Common myeloid progenitor, CD34-positive (primary cell): ENCODE measurements at places on chromosomes 7 and 10.

- no peak for DNase-seq
These were observed 81.9 kb downstream of the EGFR start for GRCh38 chr7:55100544-55101327.

DNA sequence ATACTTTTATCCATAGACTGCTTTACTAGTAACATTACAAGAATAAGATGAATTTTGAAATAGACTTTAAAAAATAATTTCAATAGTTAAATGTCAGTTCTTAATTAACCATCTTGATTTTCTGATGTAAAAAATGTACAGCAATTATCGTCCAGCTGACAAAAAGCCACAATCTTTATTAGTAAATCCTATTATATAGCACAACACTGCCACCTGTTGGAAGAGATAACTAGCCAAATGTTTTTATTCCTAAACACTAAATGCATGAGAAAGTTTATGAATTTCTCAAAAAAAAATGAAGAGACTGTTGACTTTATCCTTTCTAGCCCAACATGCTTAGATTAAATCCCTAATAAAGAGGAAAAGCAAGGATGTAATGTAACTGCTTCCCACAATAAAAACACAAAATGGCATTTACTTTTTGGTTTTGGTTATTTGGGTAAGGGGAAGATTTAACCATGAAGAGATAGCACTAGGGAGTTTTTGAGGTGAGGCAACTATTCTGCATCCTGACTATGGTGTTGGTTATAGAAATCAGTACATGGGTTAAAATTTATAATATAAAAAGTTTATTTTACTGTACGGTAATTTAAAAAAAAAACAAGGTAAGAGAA, 8.0 kb downstream of the COA1 start:
- DNase-seq = peak; percentile 78

DNA sequence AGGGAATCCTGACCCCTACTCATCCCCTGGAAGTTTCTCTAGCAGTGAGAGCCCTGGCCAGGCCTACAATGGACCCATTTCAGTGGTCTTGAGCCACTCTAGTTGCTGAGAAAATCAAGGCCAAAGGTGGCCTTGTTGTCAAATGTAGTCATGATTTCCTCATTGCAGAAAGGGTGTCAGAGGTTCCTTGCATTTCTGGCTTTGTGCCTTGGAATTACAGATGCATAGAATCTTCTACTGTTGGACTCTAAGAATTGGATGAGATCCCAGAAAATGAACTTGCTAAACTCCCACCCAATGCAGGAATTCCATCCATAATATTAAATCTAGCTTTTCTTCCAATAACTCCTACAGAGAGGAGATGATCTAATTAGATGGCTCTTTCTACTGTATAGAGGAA, 12.2 kb downstream of the CPA2 start:
- DNase-seq = no peak

DNA sequence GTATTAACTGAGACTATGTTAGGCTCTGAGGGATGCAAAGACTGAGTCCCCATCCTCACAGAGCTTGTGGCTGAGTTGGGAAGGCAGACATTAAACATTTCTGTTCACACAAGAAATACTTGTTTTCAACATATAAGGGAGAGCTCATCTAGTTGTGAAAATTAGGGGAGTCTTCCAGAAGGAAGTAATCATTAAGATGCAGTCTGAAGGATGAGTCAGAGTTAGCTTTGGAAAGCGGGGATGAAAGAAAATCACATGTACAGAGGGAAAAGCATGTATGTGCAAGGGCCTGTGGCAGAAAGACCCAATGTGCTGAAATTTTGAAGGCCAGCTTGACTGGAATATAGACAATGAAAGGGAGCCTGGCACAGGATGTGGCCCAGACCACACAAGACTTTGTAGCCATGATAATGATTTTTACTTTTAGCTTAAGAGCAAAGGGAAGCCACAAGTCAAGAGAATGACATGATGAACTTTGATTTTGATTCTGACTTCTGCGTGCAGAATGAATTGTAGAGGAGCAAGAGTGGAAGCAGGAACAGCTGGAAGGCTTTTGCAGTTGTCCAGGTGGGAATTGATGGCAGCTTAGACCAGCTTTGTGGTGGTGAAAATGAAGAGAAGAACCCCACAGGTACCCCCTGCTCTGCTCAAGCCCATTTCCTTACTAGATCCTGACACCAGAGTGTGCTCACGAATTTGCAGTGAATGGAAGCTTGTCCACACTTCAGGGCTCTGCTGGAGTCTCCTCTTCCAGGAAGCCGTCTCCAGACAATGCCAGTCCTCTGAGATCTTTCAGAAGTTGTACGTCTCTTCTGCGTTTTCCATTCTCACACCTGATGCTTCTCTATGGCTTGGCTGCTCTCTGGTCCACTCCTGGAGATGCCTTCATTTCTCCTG, 115.6 kb downstream of the ATXN7L1 start:
- DNase-seq = peak; percentile 14

DNA sequence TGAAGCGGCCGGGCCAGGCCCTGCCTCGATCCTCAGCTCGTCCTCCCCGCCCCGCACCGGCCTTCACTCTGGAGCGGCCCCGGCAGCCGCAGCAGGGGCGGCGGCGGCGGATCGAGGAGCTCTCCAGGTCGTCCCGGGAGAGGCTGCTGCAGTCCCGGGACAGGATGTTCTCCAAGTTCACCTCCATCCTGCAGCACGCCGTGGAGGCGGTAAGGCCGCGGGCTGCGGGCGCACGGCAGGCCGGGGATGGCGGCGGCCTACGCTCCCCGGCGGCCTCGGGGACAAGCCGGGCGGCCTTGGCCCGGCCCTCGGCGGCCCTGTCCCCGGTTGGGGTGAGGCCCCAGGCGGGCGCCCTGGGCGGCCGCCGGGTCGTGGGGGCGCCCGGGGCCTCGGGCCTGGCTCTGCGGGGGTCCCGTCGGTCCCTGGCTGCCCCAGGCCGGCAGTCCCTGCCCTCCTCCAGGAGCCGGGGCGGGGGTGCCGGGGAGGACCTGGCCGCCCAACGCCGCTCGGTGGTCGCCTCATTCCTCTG, 399 bp downstream of the FHIP2A start:
- DNase-seq = peak; percentile 22
